Activated naive CD8-positive, alpha-beta T cell treated with anti-CD3 and anti-CD28 coated beads for 36 hours (primary cell): ENCODE measurements at places on chromosomes 16 and 17.

DNA sequence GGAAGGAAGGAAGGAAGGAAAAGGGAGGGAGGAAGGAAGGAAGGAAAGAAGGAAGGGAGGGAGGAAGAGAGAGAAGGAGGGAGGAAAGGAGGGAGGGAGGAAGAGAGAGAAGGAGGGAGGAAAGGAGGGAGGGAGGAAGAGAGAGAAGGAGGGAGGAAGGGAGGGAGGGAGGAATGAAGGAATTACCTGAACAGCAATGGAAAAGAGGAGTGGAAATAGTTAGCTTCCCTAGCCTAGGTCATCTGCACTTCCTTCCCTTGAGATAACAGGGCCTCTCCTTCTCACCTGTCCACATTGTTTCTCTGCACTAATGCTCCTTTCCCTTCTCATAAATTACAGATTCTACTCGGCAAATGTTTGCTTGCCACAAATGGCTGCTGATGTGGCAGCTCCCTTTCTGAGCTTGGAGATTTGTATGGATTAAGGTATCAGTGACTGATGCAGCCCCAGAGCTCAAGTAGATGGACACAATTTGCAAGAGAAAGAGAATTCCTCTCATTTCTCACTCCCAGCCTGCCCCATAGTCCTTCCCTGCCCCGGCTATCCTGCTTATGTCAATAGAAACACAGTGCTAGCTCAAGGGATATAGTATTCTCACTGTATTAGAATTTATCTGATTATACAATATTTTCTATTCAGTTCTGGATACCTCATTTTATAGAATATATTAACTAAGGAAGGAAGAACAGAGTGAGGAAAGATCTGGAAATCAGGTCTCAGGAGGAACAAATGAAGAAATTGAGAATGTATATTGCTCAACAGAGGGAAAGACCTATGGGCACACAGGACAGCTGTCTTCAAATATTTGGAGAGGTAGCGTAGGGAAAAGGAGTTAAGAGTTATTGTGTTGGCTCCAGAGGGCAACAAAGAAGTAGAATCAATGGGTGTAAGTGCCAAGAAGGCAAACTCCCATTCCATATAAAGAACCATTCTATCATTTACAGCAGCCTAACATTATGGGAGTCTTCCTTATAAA is 14.6 kb downstream of the HOXB1 start:
- no peak for DNase-seq

DNA sequence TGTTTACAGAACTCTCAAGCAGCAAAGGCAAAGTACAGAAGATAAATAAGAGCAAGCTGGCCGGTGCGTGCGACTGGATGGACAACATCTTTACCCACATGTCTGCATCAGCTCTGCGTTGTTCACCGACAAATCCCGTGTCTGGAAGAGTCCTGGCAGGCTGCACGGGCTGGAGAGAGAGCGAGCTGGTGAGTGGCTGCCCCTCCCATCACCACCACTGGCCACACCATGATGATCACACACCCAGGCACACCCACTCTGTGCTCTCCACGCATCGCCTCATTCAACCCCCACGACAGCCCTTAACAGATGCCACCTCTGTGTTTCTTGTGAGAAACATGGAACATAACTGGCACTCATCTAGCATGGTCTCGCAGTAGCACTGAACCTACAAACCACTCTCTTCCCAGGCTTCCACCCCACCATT is 59.2 kb downstream of the ANKRD11 start:
- DNase-seq = no peak

GRCh38 chr16:55906123-55906522 is 30.9 kb upstream of the CES5A start:
- DNase-seq = no peak

DNA sequence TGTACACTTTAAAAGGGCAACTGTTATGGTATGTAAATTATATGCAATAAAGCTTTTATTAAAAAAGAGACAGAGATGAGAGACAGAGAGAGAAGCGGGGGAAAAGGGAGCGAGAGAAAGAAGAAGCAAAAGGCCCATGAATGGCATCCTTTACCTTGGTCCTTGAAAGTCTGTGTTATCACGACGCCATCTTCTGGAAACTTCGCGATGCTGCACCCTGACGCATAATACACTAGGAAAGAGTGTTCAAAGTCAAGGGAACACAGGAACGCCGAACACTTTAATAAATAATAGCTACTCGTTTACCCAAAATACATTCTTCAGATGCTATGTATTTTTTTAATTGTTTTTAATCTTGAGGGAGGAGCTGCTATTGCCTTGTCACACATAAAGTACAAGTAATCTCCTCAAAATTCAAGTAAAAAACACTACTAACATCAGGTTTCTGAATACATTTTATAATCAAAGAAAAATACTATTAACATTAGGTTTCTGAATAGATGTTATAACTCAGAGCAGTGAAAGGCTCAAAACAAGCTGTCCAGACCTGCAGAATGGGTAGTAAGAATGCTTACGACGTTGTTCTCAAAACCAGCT is 23.0 kb upstream of the SLC38A8 start:
- no peak for DNase-seq

DNA sequence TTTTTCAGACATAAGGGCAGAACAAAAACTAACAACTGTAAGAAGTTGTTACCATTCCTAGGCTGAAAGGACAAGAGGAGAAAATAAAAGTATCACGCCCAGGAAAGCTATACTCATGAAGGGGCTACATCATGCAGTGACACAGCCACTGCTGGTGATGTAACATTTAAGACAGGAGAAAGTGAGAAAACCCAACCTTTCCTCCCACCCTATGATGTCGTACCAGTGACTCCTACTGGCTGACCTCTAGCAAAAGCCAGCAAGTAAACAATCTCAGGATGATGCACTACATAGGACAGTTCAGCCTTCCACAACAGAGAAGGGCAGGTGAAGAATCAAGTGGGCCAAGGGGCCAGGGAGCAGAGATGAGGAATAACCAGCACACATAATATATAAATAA is 14.0 kb upstream of the OR1E2 start:
- no peak for DNase-seq

DNA sequence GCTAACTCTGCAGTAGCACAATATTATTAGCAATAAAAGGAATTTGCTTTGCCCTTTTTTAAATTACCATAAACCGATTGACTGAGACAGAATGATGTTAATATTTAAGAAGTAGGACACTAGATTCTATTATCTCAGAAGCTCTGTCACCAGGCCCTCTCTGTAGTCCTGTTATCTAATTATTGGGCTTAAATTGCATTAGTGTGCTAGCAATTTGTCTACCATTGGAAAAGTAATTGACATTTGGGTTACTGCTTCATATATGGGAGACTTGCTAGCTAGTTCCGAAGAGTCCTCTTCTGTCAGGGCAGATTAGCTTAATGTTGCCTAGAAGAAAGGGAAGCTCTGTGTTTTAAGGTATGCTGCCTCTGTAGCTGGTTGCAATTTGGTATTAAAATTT is 1107.3 kb upstream of the EEF2KMT start:
- DNase-seq = no peak

- no peak for DNase-seq
Observed at GRCh38 chr17:77564278-77564920, 394.1 kb upstream of the TNRC6C start.

DNA sequence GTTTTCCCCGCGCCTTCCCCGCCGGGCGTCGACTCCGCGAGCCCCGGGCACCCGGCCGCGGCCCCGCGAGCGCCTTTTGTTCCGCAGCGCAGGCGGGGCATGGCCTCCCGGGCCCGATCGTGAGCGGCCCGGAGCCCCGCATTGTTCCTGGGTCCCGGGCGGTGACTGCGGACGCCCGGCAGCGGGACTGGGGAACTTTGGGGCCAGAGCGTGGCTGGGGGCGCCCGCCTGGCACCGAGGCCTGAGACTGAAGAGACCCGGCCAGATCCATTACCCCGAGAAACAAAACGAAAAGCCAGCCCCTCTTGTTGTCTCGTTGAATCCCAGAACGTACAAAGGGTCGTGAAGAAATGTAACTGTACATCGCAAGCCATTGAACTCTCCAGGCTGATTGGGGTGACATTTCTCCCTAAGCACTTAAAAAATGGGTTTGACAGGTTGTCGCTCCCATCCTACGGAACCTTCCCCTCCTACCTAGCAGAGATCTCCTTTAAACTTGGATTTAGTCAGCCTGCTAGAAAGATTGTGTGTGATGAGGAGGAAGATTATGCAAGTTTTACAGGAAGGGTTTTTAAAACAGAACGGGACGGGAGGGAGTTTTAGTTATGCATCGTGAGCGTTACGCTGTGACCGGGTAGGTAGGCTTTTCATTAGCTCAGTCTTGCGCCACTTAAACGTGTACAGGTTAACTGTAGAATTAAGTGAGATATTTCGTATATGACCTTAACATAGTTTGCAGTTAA is 825 bp downstream of the METTL9 start:
- DNase-seq = no peak

DNA sequence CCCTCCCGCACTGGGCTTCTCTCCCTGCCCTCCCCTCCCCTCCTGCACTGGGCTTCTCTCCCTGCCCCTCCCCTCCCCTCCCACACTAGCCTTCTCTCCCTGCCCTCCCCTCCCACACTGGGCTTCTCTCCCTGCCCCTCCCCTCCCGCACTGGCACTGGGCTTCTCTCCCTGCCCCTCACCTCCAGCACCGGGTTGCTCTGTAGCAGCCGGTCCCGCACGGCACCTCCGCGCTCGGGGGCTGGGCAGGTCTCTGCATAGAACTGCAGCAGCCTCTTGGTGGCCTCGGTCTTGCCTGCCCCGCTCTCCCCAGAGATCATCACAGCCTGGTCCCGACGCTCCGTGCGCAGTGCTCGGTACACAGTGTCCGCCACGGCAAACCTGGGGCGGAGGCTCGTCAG is 9.8 kb downstream of the MYO1C start:
- no peak for DNase-seq

GRCh38 chr16:50711862-50712559 is 18.6 kb downstream of the NOD2 start:
- no peak for DNase-seq

DNA sequence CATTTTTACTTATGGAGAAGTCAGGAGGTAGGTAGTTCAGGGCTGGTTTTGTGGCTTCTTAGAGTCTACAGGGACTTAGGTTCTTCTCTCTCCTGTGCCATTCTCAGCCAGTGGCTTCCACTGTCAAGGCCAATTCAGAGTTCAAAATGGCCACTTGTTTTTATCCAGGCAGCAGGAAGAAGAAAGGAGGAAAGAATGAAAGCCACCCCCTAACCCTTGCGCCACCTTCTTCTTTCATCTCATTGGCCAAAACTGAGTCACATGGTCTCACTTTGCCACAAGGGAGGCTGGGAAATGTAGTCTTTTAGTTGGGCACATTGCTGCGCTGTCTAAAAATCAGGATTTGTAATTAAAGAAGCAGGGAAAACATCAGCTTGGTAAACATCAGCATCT is 60.8 kb upstream of the MED9 start:
- no peak for DNase-seq

DNA sequence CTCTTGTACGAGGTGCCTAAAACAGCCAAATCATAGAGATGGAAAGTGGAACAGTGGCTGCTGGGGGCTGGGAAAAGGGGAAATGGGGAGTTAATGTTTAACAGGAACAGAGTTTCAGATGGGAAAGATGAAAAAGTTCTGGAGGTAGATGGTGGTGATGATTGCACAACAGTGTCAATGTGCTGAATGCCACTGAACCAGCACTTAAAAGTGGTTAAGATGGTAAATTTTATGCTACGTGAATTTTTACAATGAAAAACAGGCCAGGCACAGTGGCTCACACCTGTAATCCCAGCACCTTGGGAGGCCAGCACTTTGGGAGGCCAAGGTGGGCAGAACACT is 130.4 kb downstream of the C16orf78 start:
- DNase-seq = no peak

- no peak for DNase-seq
Observed at GRCh38 chr16:80380514-80380913, 160.3 kb upstream of the DYNLRB2 start.

- DNase-seq = no peak
Observed at GRCh38 chr16:47949276-47949675, 206.5 kb downstream of the ABCC12 start.

DNA sequence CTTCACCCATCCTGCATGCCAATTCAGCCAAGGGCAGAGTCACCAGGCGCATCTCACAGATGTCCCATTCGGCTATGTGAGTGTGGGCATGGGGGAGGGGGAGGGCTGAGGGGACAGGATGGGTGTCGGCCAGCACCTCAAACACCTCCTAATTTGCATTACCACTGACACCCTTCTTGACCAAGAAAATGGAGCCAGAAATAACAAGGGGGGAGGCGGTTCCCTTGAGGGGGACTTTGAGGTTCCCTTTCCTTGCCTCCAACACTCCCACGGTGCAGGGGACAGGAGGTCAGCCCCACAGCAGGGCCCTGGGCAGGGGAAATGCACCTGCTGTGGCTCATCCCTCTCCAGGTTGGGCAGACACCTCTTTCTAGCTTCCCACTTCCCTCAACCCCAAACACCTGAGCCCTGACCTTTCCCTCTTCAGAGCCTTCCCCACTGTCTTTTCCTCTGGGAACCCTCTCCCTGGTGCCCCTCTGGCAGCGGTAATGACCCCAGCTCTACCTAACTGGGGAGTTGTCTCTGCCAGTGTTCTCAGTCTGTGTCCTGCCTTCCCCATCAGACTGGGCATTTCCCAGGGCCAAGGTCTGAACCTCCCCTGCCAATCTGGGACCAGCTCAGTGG is 18.2 kb upstream of the TBX21 start:
- no peak for DNase-seq

GRCh38 chr16:53502331-53503269 is at the start of gene AKTIP:
Gene AKTIP, minus strand, starts transcription at chr16:53503209. Its CDS starts 2,950 bp downstream, at chr16:53500259.
- peak; percentile 74 for DNase-seq

GRCh38 chr16:28838558-28838918 is 7.6 kb downstream of the TUFM start:
- no peak for DNase-seq

- no peak for DNase-seq
Observed at GRCh38 chr17:726271-726919, 6.0 kb upstream of the TLCD3A start.

DNA sequence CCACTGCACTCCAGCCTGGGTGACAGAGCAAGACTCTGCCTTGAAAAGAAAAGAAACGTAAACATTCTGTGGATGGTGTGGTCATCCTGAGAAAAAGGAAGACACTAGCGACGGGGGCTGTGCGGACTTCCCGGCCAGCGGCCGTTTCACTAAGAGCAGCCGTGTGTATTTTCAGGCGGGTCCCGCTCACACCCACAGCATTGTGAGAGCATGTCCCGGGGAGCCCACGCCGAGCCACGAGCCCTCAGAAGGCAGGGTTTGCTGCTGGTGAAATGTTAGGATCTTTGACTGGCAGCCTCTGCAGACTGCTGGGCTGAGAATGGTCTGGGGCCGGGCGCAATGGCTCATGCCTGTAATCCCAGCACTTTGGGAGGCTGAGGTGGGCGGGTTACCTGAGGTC is 40.3 kb downstream of the LMF1 start:
- DNase-seq = no peak

DNA sequence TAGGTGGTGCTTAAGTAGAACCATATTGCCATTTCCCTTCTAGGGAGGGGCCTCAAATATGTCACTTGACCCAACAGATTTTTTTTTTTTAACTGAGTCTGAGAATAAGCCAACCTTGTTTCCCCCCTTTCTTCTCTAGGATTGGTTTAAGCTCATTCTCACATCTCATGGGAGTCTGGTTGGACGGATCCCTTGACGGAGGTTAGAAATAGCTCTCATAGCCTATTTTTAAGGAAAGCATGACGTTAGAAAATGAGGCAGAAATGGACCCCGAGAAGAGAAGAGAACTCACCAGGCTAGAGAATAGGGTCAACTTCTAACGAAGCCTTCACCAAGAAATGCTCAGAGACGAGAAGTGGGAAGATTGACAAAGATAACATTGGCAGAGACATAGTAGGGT is 95.1 kb upstream of the ZFHX3 start:
- DNase-seq = no peak

GRCh38 chr17:40121181-40122135 is at the start of gene MSL1:
Gene MSL1, plus strand, starts transcription at chr17:40121971. Its CDS starts 642 bp downstream, at chr17:40122613.
- DNase-seq = peak; percentile 89

- no peak for DNase-seq
Observed at GRCh38 chr17:83032781-83033180, 46.6 kb upstream of the METRNL start.

GRCh38 chr17:74485841-74486240 is 19.4 kb downstream of the CD300A start:
- no peak for DNase-seq
